ENCODE measurements at places on chromosomes 6 and 20. TPM values are rescaled to one million over a fixed set of nuclear protein-coding genes. Genes with fewer than 3 reads are reported as not detected.

KHDC1L gene
- total RNA-seq, result not detected

GNMT gene
- total RNA-seq, result not detected

NEURL2 gene
- 34.3 TPM for total RNA-seq

SOBP gene
- total RNA-seq, result 0.42 TPM

PRICKLE4 gene
- total RNA-seq, result 3.5 TPM

PPIL6 gene
- total RNA-seq, result 4.8 TPM

C6orf58 gene
- total RNA-seq, result not detected

SAMD3 gene
- not detected for total RNA-seq

XKR7 gene
- not detected for total RNA-seq

RIN2 gene
- 31.6 TPM for total RNA-seq

PPP1R18 gene
- 89.3 TPM for total RNA-seq

ARMC12 gene
- total RNA-seq, result 0.16 TPM

WFDC10B gene
- not detected for total RNA-seq

SHLD1 gene
- 6.6 TPM for total RNA-seq

- DNase-seq, result peak; percentile 26
Observed at GRCh38 chr20:59938696-59939051, 1.4 kb downstream of the PPP1R3D start.

GRCh38 chr6:96823743-96824142 lies 13.5 kb downstream of the GPR63 start:
- no peak for DNase-seq

- no peak for DNase-seq
Observed at GRCh38 chr6:144664947-144665346, 379.8 kb downstream of the UTRN start.

DNA sequence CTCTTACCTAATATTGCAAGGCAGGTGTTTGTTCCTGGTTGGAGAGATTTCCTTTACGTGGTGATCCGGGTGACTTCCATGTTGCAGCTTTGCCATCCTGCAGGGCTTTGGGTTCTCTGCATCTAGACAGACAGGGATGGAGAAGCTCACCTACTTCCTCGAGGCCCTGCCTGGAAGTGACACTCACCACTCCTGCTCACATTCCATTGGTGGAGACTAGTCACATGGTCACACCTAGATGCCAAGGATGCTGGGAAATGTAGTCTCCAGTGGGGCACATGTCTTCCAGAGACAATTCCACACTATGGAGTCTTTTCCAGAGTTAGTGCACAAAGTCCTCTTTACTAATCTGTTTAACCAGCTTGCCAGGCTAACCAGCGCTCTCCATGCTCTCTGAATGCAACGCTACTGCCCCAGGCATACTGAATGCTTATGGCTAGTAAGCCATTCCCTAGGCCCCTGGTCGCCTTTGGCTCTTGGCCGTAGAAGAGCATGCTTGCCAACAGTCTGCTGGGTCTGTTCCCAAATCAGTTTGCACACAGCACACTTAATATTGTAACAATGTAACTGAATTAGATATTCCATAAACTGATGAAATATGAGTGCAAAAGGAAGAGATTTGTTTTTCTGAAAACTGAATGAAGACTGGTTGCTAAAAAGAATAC lies 6.7 kb upstream of the KCNK15 start:
- peak; percentile 42 for DNase-seq

- peak; percentile 61 for DNase-seq
Observed at GRCh38 chr6:38239719-38240451, 399.8 kb downstream of the BTBD9 start.

- no peak for DNase-seq
Observed at GRCh38 chr20:9109566-9109965, 40.7 kb downstream of the PLCB4 start.

GRCh38 chr6:147005499-147005898 lies 198.7 kb upstream of the STXBP5 start:
- no peak for DNase-seq

GRCh38 chr6:109508166-109508860 lies 25.3 kb upstream of the ZBTB24 start:
- DNase-seq, result no peak

GRCh38 chr6:44029444-44030185 lies 97.6 kb downstream of the MRPL14 start:
- DNase-seq, result no peak

- no peak for DNase-seq
Observed at GRCh38 chr6:81969814-81970213, 217.3 kb upstream of the TENT5A start.

GRCh38 chr6:81238390-81238789 lies 514.1 kb downstream of the TENT5A start:
- DNase-seq, result no peak

GRCh38 chr6:117733341-117733740 lies 58.1 kb downstream of the NUS1 start:
- DNase-seq, result peak; percentile 28

DNA sequence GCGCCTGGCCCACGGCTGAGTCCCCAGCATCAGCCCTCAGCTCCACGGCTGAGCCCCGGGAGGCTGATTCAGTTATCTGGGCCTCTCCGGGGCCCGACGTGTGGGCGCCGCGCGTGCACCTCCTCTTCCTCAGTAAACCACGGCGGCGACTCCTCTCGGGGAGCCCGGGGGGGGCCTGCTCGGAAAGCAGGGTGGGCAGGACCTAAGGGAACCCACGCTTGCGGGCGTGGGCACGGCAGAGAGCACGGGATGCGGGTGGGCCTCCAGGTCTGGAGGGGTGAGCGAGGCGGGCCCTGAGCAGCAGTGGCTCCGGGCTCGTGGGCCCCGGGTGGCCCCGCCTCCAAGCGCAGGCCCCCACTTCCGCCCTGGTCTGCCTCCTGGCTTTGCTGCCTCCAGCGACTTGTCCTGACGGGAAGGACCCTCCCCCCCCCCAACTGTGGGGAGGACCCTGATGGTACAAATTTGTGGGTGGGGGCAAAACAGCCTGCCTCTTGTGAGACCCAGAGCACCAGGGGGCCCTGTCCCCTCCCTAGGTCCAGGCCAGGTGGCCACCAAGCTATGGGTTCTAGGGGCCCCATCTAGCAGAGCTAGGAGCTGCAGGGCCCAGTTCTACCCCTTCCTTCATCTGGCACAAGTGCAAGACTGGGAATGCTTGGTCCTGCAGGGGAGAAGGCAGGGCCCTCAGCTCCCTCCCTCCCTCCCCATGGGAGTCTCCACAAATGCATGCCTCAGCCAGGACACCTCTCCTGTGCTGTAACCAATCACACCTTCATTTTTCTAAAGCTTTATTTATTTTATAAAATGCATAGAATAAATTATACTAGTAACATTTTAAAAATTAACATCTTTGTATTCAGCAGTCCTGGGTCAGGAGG lies 16.9 kb downstream of the UCKL1 start:
- no peak for DNase-seq

DNA sequence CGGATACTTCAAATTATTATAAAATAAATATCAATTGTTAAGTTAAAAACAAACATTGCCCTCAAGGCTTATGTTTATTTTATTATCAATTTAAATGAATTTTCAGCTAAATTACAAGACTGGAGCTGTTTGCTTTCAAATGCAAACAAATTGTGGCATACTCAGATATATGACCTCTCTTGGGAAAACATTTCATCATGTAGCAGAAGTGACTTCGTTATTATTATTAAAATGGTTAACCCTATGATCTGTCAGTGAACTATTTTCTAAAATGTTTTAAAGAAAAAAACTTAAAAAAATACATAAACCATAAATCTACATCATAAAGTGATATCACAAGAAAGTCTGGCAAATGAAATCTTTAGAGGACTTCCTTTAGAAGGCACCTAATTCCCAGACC lies 72.5 kb downstream of the MAN1A1 start:
- no peak for DNase-seq

- DNase-seq, result no peak
Observed at GRCh38 chr20:62669249-62669648, 26.9 kb downstream of the SLCO4A1 start.

DNA sequence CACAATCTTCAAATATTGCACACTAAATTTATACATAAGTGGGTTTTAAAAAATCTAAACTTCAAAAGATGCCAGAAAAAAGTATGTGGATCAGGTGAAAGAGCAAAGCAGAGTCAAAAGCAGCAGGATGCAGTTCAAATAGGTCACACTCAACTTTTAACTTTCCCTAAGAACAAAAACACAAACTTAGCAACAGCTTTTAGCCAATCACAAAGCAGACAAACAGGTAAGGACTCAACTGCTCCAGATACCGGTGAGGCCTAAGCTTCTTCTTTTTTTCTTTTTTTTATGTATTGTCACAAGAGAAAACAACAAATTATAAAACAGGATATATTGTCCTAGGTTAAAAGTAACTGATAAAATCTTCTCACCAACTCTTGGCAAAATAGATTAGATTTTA lies 74.7 kb downstream of the SESN1 start:
- DNase-seq, result no peak

DNA sequence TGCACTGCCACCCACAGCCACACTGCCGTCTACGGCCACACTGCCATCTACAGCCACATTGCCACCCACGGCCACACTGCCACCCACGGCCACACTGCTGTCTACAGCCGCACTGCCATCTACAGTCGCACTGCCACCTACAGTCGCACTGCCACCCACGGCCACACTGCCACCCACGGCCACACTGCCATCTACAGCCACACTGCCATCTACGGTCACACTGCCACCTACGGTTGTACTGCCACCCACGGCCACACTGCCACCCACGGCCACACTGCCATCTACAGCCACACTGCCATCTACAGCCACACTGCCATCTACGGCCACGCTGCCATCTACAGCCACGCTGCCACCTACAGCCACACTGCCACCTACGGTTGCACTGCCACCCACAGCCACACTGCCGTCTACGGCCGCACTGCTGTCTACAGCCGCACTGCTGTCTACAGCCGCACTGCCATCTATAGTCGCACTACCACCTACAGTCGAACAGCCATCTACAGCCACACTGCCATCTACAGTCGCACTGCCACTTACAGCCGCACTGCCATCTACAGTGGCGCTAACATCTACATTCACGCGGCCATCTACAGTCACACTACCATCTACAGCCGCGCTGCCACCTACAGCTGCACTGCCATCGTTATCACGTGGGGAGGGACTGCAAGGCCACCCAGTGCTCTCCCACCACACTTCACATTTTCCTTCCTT lies 154.6 kb upstream of the AFDN start:
- DNase-seq, result no peak

- DNase-seq, result no peak
Observed at GRCh38 chr20:38156888-38157634, 8.0 kb downstream of the TGM2 start.

GRCh38 chr6:109739686-109740085 lies 48.6 kb downstream of the FIG4 start:
- peak; percentile 8 for DNase-seq

DNA sequence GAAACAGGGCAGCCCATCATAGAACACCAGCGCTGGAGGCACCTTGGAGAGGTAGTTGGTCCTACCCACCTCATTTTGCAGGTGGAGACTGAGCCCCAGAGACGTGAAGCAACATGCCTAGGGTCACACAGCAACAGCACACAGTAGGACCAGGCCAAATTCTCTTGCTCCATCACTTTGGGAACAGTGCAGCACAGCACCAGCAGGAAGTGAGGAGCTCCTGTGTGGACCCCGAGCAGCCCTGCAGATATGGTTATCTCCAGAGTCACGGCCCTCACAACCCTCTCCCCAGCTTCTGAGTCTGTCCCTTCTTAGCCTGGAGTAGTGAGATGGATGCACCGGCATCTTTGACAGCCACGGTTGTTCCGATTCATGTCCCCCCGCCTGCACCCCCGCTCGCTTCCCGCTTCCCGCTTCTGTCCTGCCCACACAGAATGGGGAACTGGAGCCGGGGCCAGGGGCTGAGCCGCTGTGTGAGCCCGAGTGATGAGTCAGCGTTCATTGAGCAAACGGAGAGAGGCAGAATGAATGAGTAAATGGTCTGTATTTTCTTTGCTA lies 72.6 kb upstream of the DUSP22 start:
- DNase-seq, result peak; percentile 48

GRCh38 chr20:30488941-30489613 lies 768.4 kb upstream of the DEFB115 start:
- no peak for DNase-seq

GRCh38 chr6:15253203-15254022 lies 7.5 kb downstream of the JARID2 start:
- no peak for DNase-seq

- DNase-seq, result no peak
Observed at GRCh38 chr6:108927927-108928326, 79.7 kb downstream of the ARMC2 start.

- no peak for DNase-seq
Observed at GRCh38 chr6:43973357-43973756, 153.9 kb downstream of the MRPL14 start.

DNA sequence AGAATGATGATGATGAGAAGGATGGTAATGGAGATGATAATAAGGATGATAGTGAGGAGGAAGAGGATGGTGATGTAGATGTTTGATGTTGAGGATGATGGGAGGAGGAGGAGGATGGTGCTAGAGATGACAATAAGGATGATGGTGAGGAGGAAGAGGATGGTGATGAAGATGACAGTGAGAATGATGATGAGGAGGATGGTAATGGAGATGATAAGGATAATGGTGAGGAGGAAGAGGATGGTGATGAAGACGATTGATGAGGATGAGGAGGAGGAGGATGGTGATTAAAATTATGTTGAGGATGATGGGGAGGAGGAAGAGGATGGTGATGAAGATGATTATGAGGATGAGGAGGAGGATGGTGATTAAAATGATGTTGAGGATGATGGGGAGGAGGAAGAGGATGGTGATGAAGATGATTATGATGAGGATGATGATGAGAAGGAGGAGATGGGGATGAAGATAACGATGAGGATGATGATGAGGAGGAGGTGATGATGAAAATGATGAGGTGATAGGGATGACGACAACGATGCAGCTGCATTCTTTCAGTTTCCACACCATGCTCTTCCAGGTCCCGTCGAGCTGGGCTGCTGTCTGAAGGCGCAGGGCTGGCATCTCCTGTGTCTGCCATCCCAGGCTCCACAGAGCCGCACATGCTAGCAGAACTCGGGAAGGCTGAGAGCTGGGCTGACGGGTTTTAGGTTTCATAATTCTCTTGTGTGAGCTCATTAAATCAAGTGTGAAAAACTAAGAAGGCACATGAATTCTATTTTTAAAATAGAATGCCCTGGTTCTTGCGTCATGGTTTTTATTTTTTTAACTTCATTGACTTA lies 274.9 kb downstream of the SMOC2 start:
- DNase-seq, result peak; percentile 0

DNA sequence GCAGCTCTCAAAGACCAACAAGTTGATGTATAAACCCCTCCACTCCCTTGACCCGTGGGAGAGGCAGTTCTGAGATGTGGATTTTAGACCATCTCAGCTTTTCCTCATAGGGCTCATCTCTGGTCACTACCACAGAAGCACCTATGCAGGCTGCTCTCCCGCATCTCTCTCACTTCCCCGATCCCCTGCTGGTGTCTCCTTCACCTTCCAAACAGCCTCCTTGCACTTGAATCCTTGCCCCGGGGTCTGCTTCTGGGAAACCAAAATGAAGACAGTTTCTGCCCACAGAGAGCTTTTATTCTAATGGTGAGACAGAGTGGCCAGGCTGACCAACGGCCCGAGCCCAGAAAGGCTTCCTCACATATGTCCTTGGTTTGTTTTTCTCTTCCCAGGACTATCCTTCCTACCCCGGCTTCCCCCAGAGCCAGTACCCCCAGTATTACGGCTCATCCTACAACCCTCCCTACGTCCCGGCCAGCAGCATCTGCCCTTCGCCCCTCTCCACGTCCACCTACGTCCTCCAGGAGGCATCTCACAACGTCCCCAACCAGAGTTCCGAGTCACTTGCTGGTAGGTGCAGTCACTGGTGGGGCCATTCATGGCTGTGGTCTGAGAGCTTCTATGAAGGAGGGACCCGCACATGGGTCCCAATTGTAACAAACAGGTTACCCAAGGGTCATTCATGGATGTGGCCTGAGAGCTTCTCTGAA lies 179.3 kb downstream of the EYA2 start:
- no peak for DNase-seq

- no peak for DNase-seq
Observed at GRCh38 chr6:49553384-49553783, 2.9 kb downstream of the C6orf141 start.

All from myocyte (in vitro differentiated cells).